ENCODE measurements at places on chromosomes 2 and 18.
A peak's percentile ranks its signal among the peaks of the same experiment; 100 is the strongest.

GRCh38 chr2:47903781-47904490, 2.4 kb downstream of the FBXO11 start:
- DNase-seq = peak; percentile 62

- DNase-seq = no peak
These were observed 63.6 kb downstream of the SLC35F5 start for GRCh38 chr2:113692698-113693428.

- DNase-seq = no peak
These were observed 48.7 kb downstream of the LYPD1 start for GRCh38 chr2:132621131-132621875.

DNA sequence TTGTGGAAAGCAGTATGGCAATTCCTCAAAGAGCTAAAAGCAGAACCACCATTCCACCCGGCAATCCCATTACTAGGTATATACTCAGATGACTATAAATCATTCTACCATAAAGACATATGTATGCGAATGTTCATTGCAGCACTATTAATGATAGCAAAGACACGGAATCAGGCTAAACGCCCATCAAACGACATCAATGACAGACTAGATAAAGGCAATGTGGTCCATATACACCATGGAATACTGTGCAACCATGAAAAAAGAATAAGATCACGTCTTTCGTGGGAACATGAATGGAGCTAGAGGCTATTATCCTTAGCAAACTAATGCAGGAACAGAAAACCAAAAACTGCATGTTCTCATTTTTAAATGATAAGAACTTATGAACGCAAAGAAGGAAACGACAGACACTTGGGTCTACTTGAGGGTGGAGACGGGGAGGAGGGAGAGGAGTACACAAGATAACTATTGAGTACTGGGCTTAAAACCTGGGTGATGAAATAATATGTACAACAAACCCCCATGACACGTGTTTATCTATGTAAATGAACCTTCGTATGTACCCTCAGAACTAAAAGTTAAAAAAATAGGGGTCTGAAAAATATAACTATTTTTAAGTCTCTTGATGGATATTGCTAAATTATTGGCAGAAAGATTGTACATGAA, 32.0 kb upstream of the CYTIP start:
- DNase-seq = no peak

GRCh38 chr2:236653863-236654262, 84.2 kb downstream of the ACKR3 start:
- no peak for DNase-seq

DNA sequence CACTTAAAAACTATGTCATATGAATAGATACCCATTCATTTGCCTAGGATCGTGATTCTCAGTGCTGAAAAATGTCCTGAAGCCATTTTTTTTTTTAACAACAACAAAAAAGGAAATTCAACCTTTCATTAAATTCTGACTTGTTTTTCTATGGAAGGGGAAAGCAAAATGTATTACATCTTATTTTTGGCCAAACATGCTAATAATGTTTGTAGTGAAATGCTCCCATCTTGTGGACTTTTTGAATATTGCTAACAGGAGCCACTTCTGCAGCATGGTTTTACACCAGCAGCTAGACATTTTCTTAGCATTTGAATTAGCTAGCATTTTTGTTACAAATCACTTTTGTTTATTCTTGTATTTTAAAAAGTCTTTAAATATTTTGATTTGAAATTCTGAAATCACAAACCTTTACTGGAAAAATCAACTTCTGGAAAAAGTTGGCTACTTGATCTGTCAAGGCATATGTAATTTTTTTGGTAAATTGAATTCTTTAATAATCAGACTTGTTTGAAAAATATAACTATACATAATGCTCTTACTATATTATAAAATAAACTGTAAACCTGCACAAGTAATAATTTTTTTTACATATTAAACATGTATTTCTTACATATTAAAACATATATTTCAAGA, 75.8 kb downstream of the KIDINS220 start:
- peak; percentile 59 for DNase-seq

- DNase-seq = no peak
These were observed 71.1 kb downstream of the MGAT5 start for GRCh38 chr2:134324947-134325346.

DNA sequence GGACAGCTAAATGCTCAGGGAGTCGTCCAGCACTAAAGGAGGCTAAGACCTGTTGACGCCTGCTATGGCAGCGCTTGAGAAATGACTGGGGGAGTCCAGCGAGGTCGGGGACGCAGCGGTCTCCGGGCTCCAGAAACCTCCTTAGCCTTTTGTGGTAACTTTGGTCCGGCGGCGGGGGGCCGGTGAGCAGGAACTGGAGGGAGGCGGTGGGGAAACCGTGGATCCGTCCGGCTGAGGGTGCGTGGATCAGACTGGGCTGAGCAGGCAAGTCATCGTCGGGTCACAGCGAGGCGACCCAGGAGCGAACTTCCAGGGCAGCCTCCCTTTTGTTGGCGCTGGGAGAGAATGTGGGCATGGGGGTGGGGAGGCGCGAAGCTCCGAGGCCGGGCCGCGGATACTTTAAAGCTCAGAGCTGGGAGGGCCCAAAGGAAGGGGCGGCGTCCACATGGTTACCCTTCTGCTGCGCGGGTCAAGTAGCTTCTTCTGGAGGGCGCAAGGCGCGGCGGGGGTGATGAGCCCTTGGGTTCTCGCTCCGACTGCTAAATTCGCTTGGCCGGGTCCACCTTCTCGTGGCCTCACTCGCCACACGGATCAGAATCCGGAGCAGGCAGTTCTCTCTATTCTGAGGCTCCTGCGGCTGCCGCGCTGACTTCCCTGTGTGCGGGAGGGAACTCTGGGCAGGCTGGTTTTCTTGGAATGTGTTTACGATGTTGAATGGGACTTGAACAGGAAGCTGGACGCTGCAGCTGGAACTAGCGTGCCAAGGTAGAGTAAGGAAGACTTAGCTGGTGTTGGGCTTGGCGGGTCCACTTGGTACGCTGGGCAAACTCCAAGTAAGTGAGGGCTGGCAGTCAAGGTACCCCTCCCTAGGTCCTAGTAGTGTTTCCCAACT, 920 bp downstream of the GULP1 start:
- no peak for DNase-seq

GRCh38 chr2:218895759-218896500, 15.3 kb downstream of the WNT10A start:
- no peak for DNase-seq

DNA sequence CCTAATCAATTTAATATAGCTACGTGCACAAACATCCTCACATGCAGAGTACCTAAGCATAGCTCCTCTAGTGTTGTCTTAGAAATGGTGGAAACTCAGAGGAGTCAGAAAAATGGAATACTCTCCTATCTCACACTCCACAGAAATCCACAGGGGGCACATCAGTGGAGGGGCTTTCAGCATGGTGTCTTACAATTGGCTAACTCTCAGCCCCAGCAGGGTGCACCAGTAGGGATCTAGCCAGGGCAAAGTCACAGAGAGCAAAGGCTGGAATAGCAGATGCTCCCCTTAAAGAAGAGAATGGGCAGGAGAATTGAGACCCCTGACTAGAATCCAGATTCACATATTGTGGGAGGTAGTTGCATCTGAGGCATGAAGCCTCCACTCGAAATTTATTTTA, 135.7 kb downstream of the MAIP1 start:
- no peak for DNase-seq

DNA sequence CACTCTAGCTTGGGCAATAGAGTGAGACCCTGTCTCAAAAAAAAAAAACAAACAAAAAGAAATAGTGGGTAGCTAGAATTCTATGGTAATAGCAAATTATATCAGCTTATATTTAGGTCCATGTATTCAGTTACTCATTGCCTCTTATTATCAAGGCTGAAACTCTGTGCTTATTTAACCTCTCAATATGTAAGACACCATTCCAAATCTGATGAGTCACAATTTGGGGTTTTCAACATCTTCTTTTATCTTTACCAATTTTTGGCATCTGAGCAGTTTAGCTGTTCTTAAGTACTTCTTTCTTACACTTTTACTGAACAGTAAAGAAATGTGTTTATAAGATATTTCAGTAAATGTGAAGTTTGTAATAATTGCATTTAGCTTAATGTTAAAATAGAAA, 69.3 kb downstream of the TTC27 start:
- DNase-seq = no peak

GRCh38 chr2:37920570-37920969, 4.5 kb upstream of the RMDN2 start:
- DNase-seq = no peak

DNA sequence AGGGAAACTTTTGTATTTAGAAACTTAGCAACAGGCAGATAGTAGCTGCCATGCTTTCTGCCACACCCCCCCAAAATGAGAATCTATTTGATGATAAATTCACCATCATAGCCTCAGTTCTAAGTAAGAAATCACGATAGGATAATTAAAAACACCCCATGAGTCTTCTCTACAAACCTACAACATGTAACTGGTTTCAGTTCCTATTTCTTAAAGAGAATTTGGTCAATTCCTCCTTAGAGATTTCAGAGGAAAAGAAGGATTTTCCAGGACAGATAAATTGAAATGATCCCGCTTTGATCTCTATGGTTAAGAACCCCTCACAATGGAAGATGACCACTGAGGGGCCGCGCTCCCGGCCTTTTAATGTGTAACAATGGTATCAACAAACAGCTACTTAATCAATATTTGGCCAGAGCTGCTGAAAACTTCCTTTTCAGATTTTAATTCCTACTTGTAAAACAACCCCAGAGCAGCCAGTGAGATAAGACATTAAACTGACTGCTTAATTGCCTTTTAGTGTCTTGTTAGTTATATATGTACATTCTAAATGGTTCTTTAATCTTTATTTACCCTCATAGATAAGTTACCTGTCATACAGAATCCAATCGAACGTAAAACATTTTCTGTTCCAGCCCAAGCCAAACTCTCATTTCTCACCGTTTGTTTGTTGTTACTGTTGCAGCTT, 10.1 kb downstream of the PAX3 start:
- DNase-seq = no peak

- DNase-seq = no peak
These were observed 95.4 kb upstream of the CCDC85A start for GRCh38 chr2:56088411-56088810.

DNA sequence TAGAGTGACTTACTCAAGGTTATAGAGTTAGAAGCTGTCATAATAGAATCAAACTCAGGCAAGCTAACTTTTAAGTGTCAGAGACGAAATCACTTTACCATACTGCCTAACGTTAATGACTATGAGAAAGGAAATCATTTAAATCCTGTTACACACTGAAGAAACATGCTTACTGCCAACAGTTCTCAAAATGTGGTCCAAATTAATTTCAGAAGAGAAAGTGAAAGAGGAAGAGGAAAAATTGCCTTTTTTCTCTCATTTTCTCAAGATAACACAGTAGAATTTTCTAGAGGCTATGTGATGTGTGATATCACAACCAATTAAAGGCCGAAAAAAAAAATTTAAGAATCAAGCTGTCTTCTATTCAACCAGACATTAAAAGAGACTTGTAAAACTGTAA, 1362.7 kb upstream of the CHAC2 start:
- no peak for DNase-seq

DNA sequence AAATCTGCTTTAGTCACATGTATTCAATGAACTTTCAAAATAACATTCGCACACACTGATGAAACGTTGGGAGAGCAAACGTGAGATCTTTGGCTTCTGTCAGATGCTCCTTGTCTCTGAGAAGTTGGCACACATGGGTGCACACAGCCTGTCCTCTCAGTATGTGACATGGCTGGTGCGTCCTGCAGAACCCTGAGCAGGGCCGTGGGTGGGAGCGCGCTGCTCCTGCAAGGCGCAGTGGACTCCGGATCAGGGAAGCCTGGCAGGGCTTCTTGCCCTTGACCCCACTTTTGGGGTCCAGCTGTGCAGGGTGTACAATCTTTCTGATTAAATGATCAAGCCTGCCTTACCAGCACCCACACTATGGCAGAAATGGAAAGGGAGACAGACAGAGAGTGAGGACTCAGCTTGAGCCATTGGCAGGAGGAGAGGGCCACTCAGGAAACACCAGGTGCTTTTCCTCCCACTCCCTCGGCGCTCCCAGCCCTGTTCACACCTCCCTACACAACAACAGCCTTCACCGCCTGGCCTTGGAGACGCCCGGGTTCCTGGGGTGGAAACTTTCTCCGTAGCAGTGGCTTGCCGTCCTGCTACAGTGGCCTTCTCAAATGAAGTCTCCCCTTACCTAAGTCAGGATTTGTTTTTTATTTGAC, 108.4 kb upstream of the SNTG2 start:
- no peak for DNase-seq

GRCh38 chr2:149488706-149489440, 98.7 kb downstream of the MMADHC start:
- no peak for DNase-seq

GRCh38 chr2:45237850-45238542, 228.7 kb upstream of the SIX2 start:
- DNase-seq = no peak

- DNase-seq = peak; percentile 98
These were observed at the start of the genes PIGN and RELCH for GRCh38 chr18:62186774-62187542. TSS of gene PIGN (minus strand) at chr18:62187056. CDS start at chr18:62161353, 25,703 bp downstream. TSS of gene RELCH (plus strand) at chr18:62187255. CDS start at chr18:62187506, 251 bp downstream.

DNA sequence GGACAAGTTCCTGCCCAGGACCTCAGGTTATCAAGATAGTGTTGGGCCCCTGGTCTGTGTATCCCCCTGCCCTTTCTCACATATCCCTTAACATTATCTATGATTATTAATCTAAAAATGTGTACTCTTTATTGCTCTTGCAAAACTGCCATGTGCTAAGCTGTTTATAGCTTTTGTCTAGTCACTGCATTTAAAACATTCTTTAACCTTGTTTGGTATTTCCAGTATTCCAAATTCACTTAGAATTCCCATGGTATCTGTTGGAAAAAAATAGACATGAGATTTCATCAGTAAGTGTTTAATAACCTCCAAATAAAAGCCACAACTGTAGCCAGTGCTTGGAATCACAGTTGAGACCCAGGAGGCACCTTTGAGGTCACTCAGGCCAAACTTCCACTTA, 16.2 kb upstream of the GLS start:
- no peak for DNase-seq

DNA sequence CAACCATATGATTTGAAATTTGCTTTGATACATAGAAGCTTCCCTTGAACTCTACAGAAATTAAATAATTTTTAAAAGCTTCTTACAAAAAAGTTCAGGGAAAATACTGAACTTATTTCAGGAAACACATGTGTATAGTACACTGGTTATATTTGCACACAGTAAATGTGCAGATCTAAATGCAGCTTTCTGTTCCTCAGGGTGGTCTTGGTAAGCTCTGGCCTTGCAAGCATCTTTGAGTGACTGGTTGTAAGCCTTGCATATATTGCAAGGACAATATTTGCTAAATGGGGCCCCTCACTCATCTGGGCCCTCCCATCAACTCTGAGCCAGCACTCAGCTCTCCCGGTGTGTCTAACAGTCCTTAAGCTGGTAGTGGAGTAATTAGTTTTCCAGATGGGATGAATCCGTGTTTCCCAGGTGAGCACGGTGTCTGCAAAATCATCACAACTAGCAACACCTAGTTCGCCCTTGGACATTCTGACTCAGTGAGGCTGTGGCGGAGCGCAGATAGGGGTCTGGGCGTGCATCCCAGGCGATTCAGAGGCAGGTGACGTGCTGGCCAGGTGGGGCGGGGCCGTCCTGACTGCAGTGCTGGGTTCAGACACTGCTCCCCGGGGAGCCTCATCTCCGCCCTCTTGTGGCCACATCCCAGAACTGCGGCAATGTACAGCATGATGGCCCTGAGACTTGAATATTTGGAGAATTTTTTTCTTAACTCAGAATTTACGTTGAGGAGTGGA, 149.6 kb downstream of the MBP start:
- peak; percentile 67 for DNase-seq

- DNase-seq = peak; percentile 38
These were observed 39.3 kb upstream of the SERPINB2 start for GRCh38 chr18:63848159-63848558.
